ENCODE measurements at places on chromosomes 2 and 18. TPM values are rescaled to one million over a fixed set of nuclear protein-coding genes. Genes with fewer than 3 reads are reported as not detected.

The RBM45 gene
- total RNA-seq = 6.4 TPM

DNA sequence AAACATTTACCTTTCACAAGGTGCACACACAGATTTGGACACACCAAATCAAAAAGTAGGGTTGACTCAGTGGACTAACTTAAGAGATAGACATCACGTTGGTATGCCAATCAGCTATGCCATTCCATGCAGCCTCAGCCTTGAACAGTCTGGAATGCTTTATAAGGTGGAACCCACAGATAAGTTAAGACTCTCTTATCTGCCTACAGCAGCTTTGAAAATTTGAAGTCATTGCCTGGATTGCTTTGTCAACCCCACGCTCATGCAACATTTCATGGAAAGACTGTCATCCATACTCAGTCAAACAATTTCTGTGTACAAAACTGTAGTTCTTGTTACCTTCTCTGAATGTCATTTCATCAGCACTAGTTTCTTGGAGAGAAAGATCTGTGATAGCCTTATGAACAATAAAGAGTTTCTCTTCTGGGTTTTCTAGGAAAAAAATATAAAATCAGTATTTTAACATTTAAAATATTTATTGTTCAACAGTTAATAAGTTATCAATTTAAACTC, 1.2 kb downstream of the ERMN start:
- DNase-seq = no peak

DNA sequence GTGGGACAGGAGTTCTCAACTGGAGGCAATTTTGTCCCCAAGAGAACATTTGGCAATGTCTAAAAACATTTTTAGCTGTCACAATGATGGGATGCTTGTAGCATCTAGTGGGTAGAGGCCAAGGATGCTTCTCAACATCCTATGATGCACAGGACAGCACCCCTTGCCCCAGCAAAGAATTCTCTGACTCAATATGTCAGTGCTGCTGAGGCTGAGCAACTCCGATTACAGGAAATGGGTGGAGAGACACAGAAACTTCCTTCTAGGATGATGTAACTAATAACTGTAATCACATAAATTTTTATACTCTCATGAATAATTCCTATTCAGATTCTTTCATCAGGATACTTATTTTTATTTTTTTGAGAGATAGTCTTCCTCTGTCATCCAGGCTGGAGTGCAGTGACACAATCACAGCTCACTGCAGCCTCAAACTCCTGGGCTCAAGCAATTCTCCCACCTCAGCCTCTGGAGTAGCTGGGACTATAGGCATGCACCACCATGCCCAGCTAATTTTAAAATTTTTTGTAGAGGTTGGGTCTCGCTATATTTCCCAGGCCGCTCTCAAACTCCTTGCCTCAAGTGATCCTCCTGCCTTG, 120.3 kb upstream of the ACAA2 start:
- DNase-seq = no peak

- DNase-seq = no peak
These were observed 91.4 kb downstream of the B3GNT2 start for GRCh38 chr2:62287282-62287681.

DNA sequence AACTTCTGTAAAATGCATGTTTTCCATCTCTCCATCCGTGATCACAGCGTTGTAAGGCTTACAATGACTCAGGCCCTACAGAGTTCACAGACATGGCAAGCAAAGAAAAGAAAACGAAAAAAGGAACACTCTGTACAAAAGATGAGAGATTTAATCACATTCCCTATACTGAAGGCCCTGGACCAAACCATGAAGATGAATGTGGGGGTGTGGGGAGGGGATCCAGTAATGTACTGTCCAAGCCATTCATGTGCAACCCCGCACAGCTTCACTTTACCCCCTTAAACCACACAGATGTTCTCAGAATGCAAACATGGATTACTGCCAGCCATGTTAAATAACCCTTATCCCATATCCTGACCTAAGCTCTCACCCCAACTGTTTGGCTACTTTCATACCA, 391.1 kb downstream of the NCKAP5 start:
- no peak for DNase-seq

Measured in left cardiac atrium (tissue), 4 donors.